ENCODE measurements at places on chromosomes 11 and 22.
A peak's percentile ranks its signal among the peaks of the same experiment; 100 is the strongest.

DNA sequence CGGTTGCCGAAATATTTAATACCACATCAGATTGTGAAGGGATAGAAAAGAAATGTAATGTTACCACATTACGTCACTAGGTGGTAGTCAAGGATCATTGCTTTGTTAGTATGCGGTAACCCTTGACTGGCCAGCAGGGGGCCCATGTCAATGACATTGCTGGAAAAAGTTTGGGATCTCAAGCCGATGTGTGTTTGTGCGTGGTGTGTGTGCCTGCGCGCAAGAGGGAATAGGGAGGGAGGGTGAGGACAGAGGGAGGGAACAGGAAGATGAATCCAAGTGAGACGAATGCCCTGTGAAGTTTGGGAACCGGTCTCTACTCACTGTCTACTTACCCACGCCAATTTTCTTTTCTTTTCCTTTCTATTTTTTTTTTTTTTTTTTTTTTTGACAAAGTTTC lies 10.7 kb upstream of the MRGPRX2 start:
- DNase-seq, result peak; percentile 61

GRCh38 chr11:7417328-7417727 lies 68.0 kb upstream of the OLFML1 start:
- DNase-seq, result no peak

- DNase-seq, result no peak
Measured at GRCh38 chr22:46583571-46583970, 36.6 kb upstream of the GRAMD4 start.

DNA sequence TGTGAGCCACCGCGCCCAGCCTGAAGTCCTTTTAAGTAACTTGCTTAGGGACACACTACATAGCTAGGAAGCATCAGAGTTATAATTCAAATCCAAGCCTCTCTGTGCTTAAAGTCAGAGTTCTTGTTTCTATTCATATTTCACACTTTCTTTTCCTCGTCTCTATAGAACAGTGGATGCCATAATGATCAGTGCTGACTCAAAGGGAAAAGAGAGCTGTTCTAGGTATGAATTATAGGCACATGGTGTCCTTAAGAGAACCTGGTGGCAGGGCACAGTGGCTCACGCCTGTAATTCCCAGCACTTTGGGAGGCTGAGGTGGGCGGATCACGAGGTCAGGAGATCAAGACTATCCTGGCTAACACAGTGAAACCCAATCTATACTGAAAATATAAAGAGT lies 400.2 kb upstream of the DDI1 start:
- DNase-seq, result no peak

DNA sequence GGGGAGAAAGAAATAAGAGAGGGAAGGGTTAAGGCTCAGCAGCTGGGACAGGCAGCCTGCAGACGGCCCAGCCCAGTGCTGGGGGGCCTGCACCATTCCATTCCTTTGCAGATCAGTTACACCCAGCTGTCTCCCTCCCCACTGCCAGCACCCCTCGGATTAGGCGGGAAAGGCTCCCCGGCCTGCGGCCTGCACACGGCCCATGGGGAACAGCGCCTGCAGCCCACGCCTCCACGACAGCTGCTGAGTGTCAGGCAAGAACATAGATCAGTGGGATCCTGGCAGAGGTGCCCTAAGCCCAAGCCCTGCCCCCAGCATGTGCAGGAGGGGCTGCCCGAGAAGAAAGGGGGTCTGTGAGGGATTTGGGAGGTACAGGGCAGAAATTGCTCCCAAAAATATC lies 65.8 kb upstream of the MYOD1 start:
- no peak for DNase-seq

DNA sequence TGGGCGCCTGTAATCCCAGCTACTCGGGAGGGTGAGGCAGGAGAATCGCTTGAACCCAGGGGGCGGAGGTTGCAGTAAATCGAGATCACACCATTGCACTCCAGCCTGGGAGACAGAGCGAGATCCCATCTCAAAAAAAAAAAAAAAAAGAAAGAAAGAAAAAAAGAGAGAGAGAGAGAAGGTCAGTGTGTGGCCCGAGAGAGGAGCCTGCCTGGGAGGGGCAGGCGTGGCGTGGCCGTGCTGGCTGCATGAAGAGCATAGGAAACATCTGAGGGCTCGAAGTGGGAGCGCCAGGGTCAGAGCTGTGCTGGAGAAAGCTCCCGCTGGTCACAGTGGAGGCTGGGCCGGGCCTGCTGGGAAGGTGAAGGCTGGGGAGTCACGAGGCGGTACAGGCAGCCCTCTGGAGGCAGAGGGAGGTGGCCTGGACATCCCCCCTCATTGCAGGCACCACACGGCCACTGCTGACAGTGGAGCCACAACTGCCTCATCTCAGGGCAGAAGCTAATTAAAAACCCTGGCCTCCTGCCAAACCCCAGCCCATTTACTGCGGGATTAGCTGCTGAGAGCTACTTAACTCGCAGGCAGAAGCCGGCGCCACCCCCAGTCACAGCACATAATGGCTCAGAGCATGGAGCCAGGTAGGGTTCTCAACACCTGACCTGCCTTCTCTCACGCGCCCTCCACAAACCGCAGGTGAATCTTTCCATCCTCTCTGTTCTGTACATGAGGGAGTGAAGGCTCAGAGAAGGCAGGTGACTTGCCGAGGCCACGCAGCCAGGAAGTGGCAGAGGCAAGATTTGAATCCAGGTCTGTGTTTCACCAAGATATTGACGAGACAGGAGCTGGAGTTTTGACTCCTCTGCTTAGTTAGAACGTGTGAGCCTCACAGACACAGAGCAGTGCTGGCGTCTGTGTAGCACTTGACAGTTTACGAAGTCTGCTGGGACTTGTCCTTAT lies 32.6 kb downstream of the NFAM1 start:
- DNase-seq, result no peak

DNA sequence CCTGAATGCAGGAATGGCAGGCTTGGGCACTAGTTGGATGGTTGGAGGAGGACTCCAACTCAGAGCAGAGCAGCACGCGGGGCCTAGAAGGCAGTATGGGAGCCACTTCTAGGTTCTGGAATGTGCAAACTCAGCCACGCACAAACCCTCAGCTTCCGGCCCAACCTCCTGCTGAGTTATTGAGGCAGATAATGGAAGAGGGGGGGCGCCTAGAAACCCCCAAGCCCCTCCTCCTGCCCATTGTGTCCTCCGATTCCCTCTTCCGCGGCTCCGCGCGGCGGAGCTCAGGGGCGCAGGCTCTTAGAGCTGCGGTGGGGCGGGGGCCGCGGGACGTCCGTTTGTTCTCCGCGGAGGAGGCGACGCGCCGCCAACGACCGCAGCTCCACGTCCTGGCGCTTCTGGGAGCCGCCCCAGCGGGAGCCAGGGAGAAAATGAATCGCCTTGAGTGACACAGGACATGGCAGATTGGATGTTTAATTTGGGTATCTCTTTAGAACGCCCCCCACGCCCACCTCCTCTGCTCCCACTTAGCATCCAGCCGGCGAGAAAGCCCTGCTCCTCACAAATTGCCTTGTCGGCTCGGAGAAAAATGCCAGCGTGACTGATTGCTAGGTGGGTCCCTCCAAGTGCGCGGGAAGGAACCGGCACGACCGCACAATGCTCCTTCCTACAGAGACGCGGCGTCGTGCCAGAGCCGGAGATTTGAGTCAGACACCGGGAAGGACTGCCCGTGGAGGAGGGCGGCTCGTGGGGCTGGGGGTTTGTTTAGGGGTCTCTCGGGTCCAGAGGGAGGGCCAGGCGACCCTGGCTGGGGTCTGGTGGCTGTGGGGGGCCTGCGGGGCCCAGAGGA lies 144.6 kb downstream of the NECTIN1 start:
- DNase-seq, result peak; percentile 37

- no peak for DNase-seq
Measured at GRCh38 chr11:43879789-43880639, 617 bp upstream of the ALKBH3 start.

DNA sequence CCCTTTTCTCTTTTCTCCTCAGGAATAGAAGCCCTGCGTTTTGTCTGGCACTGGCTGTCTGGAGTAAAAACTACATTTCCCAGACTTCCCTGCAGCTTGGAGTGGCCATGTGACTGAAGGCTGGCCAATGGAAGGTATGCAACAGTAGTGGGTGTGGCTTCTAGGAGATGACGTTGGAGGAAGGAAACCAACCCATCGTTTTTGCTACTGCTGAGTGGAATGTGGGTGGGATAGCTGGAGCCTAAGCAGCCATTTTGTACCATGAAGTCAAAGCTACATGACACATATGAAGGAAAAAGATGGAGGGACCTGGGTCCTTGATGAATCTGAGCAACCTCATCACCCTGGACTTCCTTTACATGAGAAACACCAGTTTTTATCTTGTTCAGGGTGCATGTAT lies 19.6 kb downstream of the FGF3 start:
- DNase-seq, result no peak

DNA sequence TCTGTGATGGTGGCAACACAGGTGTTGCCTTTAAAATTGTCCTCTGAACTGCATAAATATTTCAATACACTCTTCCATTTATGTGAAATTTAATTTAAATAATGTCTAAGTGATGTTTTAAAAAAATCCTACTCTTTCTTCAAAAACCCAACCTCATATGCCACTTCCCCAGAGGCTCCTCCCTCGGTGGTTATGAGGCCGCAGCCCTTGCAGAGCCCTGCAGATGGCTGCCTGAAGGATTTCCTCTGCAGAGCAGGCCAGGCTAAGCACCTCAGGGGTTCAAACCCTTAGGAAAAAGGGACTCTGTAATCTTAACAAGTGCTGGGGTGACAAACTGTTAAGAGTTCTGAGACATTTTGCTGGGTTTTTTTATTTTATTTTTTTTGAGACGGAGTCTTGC lies 25.2 kb downstream of the MORC2 start:
- no peak for DNase-seq

DNA sequence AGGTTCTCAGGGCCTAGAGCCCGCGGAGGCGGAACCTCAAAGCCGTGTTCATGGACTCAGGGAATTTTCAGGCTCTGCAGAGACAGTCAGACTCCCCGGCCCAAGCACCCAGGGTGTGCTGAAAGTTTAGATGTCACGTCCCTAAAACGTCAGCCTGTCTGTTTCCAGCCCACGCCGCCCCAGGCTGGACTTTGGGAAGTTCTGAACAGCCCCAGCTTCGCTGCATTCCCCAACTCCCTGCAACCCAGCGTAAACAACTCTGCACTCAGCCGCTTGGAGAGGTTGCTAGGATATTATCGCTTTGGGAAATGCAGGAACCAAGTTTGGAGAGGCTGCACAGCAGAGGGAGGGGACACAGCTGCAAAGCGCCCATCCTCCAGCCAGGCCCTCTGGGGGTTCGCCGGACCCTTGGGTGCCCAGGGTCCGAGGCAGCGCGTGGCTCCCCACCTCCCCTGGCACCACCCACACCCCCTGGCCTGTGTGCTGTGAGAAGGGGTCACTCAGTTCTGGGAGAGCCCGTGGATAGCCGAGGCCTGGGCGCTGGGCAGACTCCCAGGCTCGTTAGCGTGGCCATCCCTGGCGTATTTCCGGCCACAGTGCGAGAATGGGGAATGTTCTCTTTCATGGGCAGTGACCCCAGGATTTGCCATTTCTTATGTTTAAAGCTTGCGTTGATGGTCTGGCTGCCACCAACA lies 120.5 kb upstream of the FGF3 start:
- no peak for DNase-seq

GRCh38 chr11:75333807-75334140 lies 17.7 kb downstream of the ARRB1 start:
- no peak for DNase-seq

DNA sequence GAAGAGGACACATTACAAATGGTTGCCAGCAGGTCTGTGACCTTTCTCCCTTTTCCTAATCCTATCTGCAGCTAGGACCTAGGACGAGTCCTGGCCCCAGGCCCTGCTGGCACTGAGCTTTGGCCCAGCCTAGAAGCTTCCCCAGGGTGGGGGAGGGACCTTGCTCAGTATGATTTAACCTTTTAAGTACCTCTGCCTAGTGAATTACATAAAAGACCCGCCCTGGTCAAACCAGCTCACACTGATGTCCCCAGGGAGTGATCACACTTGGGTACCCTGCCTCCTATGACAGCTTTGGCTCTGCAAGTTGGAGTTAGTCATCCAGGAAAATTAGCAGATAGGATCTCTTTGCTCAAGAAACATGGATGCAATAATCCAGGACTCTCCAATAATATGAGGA lies 21.9 kb downstream of the ASCC2 start:
- no peak for DNase-seq

DNA sequence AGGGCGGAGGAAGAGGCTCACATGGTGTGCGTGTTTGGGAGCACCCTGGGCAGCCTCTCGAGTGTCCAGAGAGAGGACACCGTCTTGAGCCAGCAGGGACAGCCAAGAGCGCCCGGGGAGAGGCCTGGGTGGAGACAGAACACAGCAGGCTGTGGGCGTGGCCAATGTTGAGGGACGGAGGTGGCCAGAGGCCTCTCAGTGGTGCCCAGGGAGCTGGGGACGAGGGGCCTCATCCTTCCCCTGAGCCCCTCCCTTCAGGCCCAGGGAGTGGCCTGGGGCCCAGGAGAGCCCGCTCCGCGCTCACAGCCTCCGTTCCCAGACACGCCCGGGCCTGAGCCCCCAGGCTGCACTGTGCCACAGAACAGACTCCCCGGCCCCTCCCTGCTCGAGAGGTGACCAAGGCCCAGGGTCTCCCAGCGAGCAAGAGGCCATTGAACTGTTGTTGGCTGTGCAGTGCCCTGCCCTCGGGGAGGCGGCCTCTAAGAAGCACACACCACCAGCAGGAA lies 48.4 kb downstream of the CDKN1C start:
- DNase-seq, result no peak

- no peak for DNase-seq
Measured at GRCh38 chr11:104402812-104403521, 239.0 kb upstream of the PDGFD start.

DNA sequence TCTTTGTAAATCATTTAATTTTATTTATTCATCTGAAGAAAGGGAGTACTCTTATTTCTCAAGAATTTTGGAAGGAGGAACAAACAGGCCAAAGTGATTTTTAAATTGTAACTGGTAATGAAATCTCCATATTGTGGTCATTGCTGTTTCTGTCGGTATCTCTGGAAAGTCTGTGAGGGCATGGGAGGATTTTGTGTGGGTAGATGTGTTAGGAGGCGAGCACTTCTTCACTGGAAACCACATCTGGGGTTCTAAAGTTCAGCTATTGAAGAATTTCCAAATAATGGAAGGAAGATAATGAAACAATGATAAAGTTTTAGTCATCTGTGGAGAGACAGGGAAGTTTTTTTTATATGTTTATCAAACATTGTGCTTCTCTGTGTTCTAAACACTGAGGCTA lies 6.6 kb downstream of the TRIM34 start:
- DNase-seq, result no peak

DNA sequence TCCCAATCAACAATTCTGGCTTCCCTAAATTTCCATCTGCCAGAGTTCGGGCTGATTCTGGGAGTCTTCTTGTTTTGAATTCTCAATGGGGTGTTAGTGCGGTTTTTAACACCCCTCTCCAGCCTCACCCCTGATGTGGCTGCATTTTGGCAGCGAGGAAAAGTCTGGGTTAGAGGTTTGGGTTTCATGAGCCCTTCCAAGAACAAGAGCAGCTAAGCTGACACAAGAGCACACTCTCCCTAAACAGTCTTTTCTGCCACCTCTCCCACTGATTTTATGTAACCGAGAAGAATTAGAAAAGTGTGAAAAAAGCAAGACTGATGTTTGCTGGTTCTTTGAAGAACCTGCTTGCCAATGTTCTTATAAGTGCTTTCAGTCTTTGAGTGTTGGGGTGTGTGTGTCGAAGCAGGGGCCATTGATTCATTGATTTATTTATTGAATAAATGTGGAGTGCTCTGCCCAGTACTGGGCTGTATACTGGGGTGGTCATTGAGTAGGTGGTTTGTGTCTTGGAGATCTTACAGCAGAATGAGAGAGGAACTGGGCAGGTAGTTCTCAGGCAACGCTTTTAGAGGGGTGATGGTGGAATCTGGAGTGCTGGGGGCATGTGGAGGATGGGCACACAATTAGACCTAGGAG lies 101.5 kb downstream of the TRAF6 start:
- no peak for DNase-seq

GRCh38 chr11:118263695-118264568 lies at the start of gene MPZL2:
MPZL2 (minus strand) TSS chr11:118264297; CDS start chr11:118264153, 144 bp downstream.
- no peak for DNase-seq

GRCh38 chr11:106479646-106480045 lies 402.2 kb downstream of the AASDHPPT start:
- DNase-seq, result no peak
